Neural crest cell (in vitro differentiated cells): ENCODE measurements at places on chromosomes 4 and X. TPM values are rescaled to one million over a fixed set of nuclear protein-coding genes. Genes with fewer than 3 reads are reported as not detected.

The L1CAM gene
- total RNA-seq = 133 and 137 TPM in 2 replicates

The GPC4 gene
- 21.1 and 22.3 TPM in 2 replicates for total RNA-seq

The ADH1A gene
- not detected in 2 replicates for total RNA-seq

The CXorf49 gene
- not detected in 2 replicates for total RNA-seq

The LNX1 gene
- total RNA-seq = not detected in 2 replicates

The MAGEA1 gene
- not detected in 2 replicates for total RNA-seq

The DDIT4L gene
- total RNA-seq = 0.14 and 0.18 TPM in 2 replicates

DNA sequence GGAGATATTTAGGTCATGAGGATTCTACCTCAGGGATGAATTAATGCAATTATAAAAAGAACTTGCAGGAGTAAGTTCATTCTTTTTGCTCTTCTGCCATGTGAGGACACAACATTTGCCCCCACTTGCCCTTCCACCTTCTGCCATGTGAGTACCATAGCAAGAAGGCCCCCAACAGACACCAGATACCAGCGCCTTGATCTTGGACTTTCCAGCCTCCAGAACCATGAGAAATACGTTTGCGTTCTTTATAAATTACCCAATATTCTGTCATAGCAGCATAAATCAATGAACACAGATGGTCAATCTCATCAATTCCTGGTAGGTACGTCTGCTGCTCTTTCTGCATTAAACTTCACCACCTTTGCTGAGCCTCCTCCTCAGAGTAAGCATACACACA lies 5.7 kb upstream of the SEPSECS start:
- no peak overlapping the region for H3K4me3 ChIP-seq
- no peak for DNase-seq
- no peak overlapping the region for H3K27ac ChIP-seq
- H3K27me3 ChIP-seq = no peaks in the 10 kb centered on the region
- peaks cover 6% of the 10 kb centered on the region for H3K36me3 ChIP-seq
- H3K4me1 ChIP-seq = peaks cover 13% of the 10 kb centered on the region

DNA sequence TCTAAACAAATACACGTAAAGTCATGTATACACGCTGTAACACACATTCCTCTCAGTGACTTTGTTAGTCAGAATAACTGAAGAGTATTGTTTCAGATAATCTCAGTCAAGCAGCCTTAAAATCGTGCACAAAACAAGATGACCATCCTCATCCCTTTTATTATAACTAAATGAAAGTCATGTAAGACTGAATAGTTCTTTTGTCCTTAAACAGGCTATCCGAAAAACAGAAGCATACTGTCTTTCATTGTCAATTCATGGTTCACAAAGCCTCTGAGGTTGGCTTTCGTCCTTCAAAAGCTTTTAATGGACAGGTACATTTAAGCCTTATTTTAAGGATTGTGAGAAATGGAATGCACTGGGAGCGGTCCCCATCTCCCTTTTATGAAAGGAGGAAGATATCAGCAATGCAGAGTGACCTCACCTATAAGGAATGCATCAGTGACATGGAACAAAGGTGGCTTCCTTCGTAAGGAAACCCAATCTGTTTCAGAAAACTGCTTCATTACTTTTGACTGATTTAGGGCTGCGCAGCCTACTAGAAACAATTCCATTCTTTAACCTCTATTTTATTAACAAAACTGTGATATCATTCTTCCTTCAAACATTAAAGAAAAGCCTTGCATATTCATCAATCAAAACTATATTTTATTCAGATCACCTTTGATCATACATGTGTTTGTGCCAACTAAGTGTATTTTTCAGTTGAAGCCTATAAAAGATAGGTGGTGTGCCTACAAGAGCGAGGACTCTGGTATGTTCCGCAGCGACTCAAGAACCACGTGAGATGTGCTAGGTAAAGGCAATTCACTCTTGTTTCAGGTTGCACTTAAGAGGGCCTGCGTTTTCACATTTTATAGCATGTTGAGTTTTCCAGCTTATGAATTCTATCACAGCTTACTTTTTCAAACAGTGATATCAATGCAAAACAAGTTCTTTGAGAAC lies 19.2 kb downstream of the SH3RF1 start:
- H3K4me3 ChIP-seq = no peak overlapping the region
- H3K4me1 ChIP-seq = peaks cover 55% of the 10 kb centered on the region
- H3K36me3 ChIP-seq = peaks cover 10% of the 10 kb centered on the region
- no peak for DNase-seq

- H3K27me3 ChIP-seq = no peaks in the 10 kb centered on the region
- H3K4me1 ChIP-seq = peaks cover 5% of the 10 kb centered on the region
- peaks cover 5% of the 10 kb centered on the region for H3K36me3 ChIP-seq
- no peak for DNase-seq
Measured at GRCh38 chr4:32624943-32625603, 1904.9 kb downstream of the PCDH7 start.

GRCh38 chr4:26204911-26205370 lies 115.9 kb upstream of the RBPJ start:
- H3K36me3 ChIP-seq = no peaks in the 10 kb centered on the region
- peaks cover 32% of the 10 kb centered on the region for H3K27me3 ChIP-seq
- H3K4me1 ChIP-seq = peaks cover 16% of the 10 kb centered on the region
- H3K27ac ChIP-seq = no peak overlapping the region
- no peak for DNase-seq

DNA sequence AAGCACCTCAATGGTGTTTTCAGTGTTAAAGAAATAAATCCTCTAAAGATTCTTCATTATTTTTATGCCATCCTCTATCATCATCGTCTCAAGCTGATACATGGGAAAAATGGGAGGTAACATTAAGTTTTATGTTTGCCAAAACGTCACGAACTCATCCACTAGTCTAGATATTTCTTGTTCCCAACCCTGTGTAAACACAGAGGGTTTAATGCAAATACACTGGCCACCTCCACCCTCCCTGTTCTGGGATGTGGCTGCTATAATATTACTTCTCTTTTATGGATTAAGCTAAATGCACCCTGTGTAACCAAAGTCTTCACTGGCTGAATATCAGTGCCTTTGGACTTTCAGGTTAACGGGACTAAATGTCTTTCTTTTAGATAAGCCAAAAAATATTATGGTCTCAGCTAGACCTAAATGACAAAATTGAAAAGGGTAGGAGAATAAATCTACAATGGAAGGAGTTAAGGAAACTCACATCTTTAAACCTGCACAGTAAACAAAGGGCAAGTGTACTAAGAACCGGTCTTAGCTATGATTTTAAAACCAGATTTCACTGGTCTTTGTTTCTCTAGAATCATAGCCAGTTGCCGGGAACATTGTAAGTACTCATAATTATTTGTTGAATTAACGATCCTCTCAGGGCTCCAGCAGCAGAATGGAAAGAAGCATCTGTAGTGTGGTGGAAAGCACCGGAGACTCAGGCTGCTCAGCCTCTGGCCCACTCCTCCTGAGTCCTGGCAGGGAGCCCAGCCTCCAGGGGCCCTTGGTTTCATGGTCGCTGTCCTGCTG lies 103.5 kb upstream of the NOCT start:
- H3K27me3 ChIP-seq = no peaks in the 10 kb centered on the region
- H3K4me3 ChIP-seq = no peak overlapping the region
- peaks cover 21% of the 10 kb centered on the region for H3K4me1 ChIP-seq
- DNase-seq = no peak
- H3K27ac ChIP-seq = no peak overlapping the region

DNA sequence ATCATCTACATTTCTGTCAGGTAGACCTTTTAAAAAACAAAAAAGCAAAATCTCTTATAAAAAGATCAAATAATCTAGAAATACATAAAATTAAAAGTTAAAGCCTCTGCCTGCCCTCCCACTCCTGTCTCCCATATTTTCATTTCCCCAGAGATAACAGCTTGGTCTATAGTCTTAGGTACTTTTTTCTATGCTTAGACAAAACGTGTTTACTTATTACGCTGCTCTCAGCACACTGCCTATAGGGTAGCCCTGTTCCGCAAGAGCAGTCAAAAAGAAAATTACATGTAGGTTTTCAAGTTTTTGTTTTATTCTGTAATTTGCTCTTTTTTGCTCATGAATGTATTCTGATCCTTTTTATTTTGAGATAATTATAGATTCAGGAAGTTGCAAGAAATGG lies 73.3 kb downstream of the TAF1 start:
- no peaks in the 10 kb centered on the region for H3K27me3 ChIP-seq
- no peak for DNase-seq
- no peak overlapping the region for H3K4me3 ChIP-seq
- no peaks in the 10 kb centered on the region for H3K4me1 ChIP-seq
- no peak overlapping the region for H3K27ac ChIP-seq

DNA sequence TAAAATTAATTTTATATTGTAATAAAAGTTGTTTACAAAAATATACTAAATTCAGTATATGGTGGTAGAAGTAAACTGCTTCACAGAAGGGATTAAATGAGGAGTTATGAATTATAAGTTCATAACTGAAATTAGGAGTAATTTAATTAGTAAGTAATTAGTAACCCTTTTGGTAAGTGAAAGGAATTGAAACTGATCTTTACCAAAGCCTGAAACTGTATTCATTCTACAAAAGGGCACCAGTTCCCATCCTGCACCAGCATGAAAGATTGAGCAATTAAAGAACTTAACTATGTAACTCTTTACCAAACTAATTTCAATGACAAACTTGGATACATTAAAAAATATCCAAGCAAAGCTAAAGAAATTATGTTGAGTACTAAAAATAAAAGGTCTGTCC lies 8.2 kb downstream of the MED14 start:
- no peak for DNase-seq
- H3K4me1 ChIP-seq = peaks cover 25% of the 10 kb centered on the region
- peaks cover 18% of the 10 kb centered on the region for H3K36me3 ChIP-seq

GRCh38 chr4:168795346-168795745 lies 214.7 kb downstream of the CBR4 start:
- H3K27me3 ChIP-seq = no peaks in the 10 kb centered on the region
- H3K4me3 ChIP-seq = no peak overlapping the region
- H3K27ac ChIP-seq = no peak overlapping the region
- no peaks in the 10 kb centered on the region for H3K36me3 ChIP-seq
- H3K4me1 ChIP-seq = no peaks in the 10 kb centered on the region

DNA sequence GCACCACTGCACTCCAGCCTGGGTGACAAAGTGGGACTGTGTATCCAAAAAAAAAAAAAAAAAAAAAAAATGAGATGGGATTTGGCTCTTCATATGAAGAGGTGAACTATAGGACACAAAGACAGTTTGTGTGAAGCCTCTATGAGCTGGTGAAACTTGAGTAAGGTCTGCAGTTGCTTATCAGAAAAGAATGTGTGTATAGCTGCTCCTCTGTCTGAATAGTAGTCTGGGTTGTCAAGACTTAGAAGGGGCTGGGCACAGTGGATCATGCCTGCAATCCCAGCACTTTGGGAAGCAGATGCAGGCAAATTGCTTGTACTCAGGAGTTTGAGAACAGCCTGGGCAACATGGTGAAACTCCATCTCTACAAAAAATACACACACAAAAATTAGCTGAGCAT lies 82.8 kb downstream of the ARSF start:
- H3K4me3 ChIP-seq = no peak overlapping the region
- H3K27ac ChIP-seq = no peak overlapping the region
- no peak for DNase-seq

GRCh38 chrX:17994429-17994828 lies 133.3 kb upstream of the RAI2 start:
- no peak for DNase-seq
- no peak overlapping the region for H3K27ac ChIP-seq
- H3K4me1 ChIP-seq = no peaks in the 10 kb centered on the region
- no peaks in the 10 kb centered on the region for H3K27me3 ChIP-seq
- no peak overlapping the region for H3K4me3 ChIP-seq

DNA sequence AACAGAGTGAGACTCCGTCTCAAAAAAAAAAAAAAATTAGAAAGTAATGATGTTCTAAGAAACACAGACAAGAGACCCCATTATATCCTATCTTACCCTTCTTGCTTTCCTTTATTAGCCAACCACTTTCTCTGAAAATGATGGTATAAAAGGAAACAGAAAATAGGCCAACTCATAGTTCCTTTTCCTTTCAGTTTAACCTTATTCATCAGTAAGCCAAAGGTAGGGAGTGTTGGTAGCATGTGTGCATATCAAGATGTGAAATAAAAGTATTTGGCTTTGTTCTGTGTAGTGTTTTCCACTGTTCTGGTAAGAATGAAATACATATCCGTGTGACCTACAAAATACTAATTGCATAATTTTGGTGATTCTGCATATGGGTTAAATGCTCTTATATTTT lies 266.6 kb downstream of the ZNF674 start:
- H3K4me1 ChIP-seq = peaks cover 7% of the 10 kb centered on the region
- no peak overlapping the region for H3K4me3 ChIP-seq
- H3K27me3 ChIP-seq = no peaks in the 10 kb centered on the region
- no peak for DNase-seq
- H3K36me3 ChIP-seq = peaks cover 6% of the 10 kb centered on the region

GRCh38 chrX:71541210-71542022 lies 8.5 kb downstream of the OGT start:
- DNase-seq = no peak
- H3K36me3 ChIP-seq = peaks cover 11% of the 10 kb centered on the region
- peaks cover 31% of the 10 kb centered on the region for H3K4me1 ChIP-seq

DNA sequence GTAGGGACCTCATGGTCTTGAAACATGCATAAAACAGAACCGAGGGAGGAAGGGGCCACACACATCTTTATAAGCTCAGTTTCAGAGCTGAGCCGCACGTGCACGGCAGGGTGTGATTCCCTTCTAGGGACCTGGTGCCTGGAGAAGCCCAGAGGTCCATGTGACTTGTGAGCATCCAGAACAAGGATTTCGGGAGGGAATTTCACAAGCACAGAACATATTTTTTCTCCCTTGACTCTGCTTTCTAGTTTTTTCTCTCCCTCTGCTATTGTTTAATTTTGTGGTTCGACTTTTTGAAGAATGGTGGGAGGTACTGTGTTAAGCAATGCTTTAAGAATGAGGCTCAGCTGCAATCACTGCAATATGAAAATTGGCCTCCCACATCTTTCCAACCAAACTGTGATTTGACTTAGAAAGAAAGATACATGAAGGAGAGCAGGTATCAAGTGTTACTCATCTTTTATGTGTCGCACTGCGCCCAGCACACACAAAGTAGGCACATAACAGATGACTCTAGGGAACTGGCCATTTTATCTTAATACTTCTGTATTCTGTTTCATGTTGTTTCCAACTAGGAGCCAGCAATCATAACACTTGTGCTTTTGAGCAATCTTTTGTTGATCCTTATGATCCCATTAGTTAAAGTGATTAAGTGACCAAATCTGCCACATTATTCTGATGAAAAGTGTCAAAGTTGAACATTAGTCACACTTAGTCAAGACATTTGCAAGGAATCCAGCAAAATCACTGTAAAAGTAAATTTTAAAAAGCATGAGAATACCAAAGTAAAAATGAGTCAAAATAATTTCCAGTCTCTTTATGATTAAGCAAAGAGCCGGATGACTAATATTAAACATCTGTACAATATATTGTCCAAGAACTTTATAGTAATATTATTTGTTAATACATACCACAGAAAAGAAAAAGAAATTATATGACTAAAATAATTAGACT lies 86.4 kb downstream of the SHISA3 start:
- no peaks in the 10 kb centered on the region for H3K36me3 ChIP-seq
- H3K27me3 ChIP-seq = no peaks in the 10 kb centered on the region
- no peak overlapping the region for H3K27ac ChIP-seq
- no peak overlapping the region for H3K4me3 ChIP-seq
- H3K4me1 ChIP-seq = peaks cover 59% of the 10 kb centered on the region
